CD4-positive, alpha-beta T cell treated with Interleukin-4 for 4 hours (primary cell): ENCODE measurements at places on chromosomes 5 and 9.
A peak's percentile ranks its signal among the peaks of the same experiment; 100 is the strongest.

- no peak for DNase-seq
Observed at GRCh38 chr9:132990781-132991180, 12.3 kb downstream of the GFI1B start.

DNA sequence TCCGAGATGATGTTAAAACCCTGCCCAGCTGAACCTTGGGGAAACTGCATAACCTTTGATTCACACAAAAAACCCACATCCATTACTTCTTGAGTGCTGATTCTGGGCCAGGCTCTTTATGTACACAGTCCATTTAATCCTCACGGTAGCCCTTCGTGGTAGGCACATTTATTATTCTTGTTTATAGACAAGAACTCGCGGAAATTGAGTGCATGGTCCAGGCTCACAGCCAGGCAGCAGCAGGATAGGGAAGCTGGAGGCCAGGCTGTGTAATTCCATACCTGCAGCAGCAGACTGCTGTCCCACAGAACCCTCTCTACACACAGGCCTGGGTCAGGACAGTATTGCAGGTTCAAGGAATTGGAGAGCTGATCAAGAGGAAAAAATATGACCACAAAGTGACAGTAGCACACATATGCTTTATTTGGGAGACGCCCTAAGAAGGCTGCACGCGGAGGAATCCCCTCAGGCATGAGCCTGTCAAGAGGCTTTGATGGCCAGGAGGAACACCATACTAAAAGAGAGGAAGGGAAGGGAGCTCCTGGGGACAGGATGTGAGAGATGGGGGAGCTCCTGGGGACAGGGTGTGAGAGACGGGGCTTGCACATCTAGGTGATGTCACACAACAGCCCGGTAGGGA is 28.4 kb upstream of the FAM120A start:
- DNase-seq: no peak

DNA sequence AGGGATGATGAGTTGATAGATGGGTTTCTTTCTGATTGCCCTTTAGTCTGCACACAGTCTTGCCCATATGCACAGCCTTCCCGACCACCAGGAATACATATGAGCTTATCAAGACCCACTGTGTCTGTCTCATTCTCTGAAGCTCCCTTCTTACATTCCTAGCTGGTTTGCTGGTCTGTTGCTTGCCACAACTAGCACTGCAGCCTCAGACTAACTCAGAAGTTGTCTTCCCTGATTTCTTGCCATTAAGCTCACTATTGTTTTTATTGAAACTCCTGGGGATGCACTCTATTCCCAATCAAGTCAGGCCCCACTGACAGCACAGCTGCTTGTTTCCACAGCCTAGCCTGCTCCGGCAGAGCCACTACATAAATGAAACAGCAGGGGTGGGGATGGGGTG is 97.5 kb downstream of the SAXO1 start:
- DNase-seq: no peak

DNA sequence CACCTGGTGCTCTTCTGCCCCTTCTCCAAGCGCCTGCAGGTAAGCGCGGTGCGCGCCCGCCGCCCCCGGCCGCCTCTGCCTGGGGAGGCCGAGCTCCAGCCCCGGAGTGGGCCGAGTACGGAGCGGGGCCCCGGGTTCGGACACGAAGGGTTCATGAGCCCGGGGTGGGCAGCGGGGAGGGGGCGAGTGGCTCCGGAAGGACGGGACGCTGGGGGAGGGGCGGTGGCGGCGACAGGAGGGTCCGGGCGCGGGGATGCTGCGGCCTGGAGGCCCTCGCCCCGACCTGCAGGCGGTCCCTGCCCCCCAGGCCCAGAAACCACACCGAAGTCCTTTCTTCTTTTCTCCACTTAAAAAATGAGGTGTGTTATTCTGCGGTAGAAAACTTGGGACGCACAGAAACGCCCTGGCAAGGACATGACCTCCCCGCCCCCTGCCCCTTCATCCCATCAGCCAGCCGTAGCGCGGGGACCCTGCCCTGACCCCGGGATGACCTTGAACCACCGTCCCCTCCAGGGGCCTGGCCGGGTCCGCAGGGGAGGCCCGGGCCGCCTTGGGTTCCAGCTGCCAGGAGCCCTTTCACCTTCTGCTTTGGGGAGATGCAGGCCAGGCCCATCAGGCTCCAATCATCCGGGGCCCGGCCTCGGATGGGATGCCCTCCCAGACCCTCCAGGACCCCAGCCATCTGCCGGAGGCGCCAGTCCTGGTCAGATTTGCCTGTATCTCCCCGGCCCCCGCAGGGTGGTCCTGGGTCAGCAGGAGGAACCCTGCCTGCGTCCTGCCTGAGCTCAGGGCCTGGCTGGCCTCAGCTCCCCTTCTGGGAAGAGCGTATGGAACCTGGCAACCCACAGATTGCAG is 545 bp downstream of the DIPK1B start:
- no peak for DNase-seq

DNA sequence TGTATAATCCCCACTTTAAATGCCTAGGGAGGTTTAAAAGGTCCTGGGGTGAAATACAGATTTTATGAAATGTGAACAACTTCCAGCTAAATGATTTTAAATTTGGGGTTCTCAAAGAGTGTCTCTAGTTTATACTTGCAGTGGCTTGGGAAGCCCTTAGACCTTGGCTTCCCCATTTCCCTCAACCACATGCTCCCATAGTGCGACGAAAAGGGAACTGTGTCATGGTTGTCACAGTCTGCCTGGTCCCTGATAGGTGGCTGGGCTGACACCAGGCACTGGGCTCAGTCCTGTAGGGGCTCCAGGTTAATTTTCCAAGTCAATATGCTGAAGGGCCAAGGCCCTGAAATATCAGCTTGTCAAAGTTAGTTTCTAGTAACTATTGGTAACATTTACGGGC is 10.4 kb upstream of the CXCL14 start:
- DNase-seq: no peak

- DNase-seq: no peak
Observed at GRCh38 chr9:137441289-137441934, at the start of gene ENTPD8. ENTPD8 (minus strand) TSS chr9:137441357; CDS start chr9:137438285, 3,072 bp downstream.

DNA sequence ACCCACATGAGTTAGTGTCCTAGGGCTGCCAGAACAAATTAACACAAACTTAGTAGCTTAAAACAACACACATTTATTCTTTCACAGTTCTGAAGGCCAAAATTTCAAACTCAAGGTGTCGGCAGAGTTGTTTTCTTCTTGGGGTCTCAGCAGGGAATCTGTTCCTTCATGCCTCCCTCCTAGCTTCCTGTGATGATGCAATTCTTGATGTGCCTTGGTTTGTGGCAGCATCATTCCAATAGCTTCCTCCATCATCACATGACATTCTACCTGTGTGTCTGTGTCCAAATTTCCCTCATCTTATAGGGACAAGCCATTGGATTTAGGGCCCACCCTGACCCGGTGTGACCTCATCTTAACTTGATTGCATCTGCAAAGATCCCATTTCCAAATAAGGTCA is 12.2 kb upstream of the SLC25A48 start:
- DNase-seq: no peak

DNA sequence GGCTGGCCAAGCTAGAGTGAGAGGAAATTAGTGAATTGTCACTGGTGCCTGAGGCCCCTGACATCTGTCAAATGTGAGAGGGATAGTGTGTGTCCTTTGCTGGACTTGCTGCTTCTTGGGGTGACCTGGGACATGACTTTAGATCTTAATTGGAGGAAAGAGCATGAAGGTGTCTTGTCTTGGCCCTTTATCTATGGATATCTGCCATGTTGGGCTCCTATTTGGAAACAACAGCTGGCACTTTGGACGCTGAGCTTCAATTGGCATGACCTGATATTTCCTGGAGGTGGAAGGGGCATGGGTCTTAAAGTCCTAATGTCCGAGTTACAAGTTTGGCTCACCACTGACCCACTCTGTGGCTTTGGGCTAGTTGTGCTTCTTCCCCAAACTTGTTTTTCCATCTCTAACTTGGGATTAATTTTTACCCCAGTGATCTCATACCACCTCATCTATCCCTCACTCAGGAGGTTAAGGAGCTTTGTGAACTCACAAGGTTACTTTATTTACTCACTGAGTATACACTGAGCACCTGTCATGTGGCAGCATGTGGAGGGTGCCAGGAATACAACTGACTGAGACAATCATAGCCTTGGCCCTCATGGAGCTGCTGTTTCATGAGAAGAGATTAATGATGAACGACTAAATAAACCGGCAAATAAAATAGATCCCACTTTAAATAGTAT is 30.1 kb upstream of the CXCL14 start:
- no peak for DNase-seq

- peak; percentile 30 for DNase-seq
Observed at GRCh38 chr5:180313677-180314505, 22.0 kb upstream of the MAPK9 start.

GRCh38 chr5:76679231-76679630 is 36.7 kb upstream of the F2R start:
- DNase-seq: no peak

DNA sequence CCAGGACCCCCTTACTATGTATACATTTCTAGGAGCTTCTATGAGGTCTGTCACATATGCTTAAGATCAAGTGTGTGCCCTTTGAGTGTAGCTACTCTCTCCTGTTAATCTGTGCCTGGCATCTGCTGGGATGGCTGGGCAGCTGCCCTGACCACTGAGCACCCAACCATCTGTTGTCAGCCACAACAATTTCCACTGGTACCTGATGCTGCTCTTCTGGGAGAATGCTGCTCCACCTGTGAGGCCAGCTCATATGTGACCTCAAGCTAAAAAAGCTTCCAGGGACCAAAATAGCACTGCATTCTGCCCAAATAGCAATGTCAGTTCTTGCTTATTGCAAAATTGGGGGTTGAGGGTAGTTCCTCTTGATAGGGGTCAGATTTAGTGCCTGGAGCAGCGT is 595.6 kb downstream of the RAB3C start:
- no peak for DNase-seq

DNA sequence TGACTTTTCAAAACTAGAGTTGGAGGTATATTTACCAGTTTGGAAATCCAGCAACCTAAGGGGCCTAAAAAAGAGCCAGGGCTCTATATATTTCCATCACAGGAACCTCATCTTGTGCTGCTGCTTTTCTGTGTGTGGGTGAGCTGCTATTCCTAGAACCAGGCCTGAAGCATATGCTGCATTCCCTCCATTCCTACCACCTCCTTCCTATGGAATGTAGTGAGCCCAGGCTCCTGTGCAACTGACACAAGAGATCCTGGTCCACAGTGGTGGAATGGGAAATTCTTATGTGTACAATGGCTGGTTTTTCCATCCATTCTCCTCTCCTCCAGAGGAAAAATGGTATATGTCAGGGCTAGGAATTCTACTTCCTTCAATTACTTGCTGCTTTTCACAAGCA is 39.1 kb downstream of the SPEF2 start:
- no peak for DNase-seq

- DNase-seq: no peak
Observed at GRCh38 chr9:96376891-96377874, 6.3 kb downstream of the SLC35D2 start.

GRCh38 chr5:167798448-167798847 is 493.0 kb upstream of the WWC1 start:
- DNase-seq: no peak

DNA sequence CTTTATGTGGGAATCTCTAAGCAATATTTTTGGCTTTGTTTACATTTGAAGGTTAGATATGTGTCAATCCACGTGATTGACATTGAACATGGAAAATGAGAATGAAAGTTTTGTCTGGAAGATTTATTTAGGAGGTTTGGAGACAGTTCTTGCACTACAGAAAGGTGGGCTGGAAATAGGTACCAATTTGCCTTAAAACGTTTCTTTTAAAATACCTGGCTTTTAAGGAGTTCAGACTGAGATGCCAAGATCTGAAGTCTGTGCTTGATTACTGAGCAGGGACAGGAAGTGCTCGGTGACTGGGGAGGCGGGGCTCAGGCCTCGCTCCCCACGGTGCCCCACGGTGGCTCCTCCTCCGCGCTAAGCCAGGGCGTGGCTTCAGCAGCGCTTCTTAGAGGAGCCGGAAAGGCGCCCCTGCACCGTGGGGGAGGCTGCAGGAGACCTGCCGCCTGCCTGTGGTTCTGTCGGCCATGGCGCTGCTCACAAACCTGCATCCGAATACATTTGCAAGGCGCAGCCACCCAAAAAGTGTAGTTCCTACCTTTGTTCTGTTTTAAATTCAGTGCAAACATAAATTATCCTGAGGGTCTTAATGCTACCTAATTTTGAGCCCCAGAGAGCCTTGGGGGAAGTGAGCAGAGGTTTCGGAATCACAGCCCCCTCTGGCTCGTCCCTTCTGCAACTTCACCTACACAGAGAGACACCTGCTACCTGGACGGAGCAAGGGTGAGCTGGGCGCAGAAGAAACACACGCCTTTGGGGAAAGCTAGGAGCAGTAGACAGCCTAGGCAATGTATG is 49.2 kb downstream of the USP20 start:
- DNase-seq: peak; percentile 93

GRCh38 chr5:39780347-39780746 is 355.6 kb upstream of the DAB2 start:
- DNase-seq: no peak

DNA sequence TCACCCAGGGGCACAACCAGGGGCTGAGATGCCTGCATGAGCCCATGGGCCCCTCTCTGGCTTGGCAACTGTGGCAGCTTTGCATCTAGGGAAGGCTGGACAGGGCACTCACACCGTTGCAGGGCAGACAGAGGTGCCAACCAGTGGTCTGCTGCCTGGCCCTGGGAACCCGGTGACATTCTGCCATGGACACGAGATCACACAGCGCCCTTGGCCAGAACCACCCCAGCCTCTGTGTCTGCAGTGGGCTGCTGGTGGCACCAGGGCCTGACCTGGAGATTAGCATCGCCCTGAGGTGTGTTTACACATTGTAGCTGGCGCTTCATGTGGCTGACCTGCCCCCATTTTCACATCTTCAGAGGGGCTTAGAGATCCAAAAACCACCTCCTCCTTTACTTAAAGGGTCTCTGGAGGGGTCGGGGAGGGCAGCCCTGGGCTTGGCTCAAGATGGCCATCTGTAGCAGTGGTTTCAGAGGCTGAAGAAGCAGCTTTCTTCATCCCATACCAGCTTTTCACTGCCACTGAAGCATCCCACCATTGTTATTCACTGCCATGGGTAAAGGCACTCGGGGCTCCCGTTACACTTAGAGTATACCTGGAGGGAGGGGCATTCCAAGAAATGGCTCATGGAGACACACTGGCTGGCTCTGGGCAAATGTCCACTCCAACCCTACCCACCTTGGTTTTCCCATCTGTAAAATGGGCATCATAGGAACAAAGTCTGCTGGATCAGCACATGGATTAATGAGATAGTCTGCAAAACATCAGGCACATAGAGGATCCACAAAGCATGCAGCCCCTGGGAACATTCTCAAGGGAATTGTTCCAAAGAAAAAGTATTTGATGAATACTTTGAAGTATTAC is 11.4 kb downstream of the DCANP1 start:
- DNase-seq: no peak

DNA sequence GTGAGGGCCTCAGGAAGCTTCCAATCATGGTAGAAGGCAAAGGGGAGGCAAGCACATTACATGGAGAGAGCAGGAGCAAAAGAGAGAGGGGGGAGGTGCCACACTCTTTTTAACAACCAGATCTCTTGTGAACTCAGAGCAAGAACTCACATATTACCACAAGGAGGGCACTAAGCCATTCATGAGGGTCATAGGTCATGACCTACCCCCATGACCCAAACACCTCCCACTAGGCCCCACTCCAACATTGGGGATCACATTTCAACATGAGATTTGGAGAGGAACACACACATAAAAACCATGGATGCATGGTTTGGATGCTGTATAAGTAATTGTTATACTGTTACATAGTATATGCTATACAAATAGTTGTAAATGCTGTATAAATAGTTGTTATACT is 17.5 kb downstream of the POLK start:
- DNase-seq: no peak
